Activated CD4-positive, alpha-beta T cell treated with anti-CD3 and anti-CD28 coated beads for 36 hours (primary cell): ENCODE measurements at places on chromosomes 11 and 22. TPM values are rescaled to one million over a fixed set of nuclear protein-coding genes. Genes with fewer than 3 reads are reported as not detected.

DNA sequence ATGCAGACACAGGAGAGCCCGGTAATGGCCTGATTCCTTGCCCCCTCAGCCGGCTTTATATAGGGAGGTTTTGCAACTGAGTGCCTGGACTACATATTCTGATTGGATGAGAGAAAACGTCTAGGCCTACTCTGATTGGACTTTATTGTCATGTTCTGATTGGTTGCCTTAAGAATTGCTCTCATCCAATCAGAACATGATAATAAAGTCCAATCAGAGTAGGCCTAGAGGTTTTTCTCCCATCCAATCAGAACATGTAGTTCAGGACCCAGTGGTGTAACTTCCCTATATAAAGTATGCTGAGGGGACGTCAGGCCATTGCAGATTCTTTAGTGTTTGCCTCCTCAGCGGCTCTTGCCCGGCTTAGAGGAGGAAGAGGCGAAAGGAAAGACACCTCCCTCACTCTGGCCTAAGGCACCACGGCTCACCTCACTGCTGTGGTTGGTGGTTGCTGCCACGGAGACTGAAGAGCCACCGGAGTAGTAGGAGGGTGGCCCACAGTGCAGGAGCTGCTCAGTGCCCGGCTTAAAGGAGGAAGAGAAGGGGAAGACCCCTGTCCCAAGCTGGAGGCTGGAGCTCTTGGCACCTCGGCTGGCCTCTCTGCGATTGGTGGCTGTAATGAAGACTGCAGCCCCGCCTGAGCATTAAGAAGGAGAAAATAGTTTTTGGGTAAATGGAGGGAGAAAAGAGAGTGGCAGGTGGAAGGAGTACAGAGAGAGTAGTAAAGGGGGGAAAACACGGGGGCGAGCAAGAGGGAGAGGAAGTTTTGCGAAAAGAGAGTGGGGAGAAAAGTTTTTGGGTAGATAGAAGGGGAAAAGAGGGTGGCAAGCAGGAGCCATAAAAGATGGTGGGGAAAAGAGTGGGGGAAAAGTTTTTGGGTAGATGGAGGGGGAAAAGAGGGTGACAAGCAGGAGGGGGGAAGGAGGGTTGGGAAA is 116.7 kb upstream of the SERPIND1 start:
- no peaks in the 10 kb centered on the region for H3K36me3 ChIP-seq
- no peak for DNase-seq
- H3K4me3 ChIP-seq: no peak overlapping the region
- H3K4me1 ChIP-seq: no peaks in the 10 kb centered on the region

DNA sequence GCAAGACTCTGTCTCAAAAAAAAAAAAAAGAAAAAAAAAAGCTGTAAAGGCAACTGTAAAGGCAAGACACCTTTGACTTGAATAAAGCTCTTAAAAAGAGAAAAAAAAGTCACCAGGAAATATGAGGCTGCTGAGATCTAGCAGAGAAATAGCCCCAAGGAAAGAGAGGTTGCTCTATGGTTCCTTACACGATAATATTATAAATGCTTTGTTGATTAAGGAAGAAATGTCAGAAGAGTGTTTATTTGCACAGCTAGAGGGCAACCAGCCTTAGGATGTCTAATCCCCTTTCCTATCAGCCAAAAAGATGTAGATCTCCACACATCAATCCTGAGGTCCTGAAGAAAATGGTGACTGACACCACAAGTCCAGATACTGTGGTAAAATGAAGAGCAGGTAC is 32.0 kb downstream of the RBFOX2 start:
- no peak for DNase-seq
- H3K4me1 ChIP-seq: no peaks in the 10 kb centered on the region
- no peak overlapping the region for H3K27ac ChIP-seq
- no peaks in the 10 kb centered on the region for H3K27me3 ChIP-seq
- H3K4me3 ChIP-seq: no peak overlapping the region

Gene TRPC6
- not detected for total RNA-seq

Gene LRRC74B
- total RNA-seq: not detected
